ENCODE measurements at places on chromosomes 5 and 9. TPM values are rescaled to one million over a fixed set of nuclear protein-coding genes. Genes with fewer than 3 reads are reported as not detected.

- no peak for DNase-seq
These were observed 95.8 kb downstream of the AOPEP start for GRCh38 chr9:94822273-94822672.

GRCh38 chr5:127590156-127590722, 58.6 kb upstream of the CTXN3 start:
- DNase-seq = no peak

- peak; percentile 42 for DNase-seq
These were observed 171.6 kb downstream of the PAX5 start for GRCh38 chr9:36862206-36863145.

Gene PRLR
- 0.02 TPM for total RNA-seq

Gene IFNA21
- total RNA-seq = not detected

Gene SNCAIP
- not detected for total RNA-seq

Gene PHF24
- total RNA-seq = not detected
